ENCODE measurements at places on chromosomes 4 and X.

DNA sequence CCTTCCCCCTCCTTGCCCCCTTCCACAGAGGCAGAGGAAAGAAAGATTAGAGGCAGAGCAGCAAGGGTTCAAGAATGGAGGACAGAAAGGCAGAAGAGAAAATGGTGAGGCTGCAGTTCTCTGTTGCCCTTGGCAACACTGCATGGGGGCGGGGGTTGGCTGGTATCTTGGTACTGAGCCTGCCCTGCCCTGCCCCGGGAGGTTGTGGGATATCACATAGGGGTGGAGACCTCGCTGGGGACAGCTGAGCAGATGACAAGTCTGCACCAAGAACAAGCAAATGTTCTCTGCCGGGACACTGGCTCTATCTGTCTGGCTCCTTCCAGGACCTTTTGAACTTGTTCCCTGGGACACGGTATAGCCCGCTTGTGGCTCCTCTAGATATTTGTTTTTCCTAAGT, 39.8 kb downstream of the NHS start:
- DNase-seq, result no peak

DNA sequence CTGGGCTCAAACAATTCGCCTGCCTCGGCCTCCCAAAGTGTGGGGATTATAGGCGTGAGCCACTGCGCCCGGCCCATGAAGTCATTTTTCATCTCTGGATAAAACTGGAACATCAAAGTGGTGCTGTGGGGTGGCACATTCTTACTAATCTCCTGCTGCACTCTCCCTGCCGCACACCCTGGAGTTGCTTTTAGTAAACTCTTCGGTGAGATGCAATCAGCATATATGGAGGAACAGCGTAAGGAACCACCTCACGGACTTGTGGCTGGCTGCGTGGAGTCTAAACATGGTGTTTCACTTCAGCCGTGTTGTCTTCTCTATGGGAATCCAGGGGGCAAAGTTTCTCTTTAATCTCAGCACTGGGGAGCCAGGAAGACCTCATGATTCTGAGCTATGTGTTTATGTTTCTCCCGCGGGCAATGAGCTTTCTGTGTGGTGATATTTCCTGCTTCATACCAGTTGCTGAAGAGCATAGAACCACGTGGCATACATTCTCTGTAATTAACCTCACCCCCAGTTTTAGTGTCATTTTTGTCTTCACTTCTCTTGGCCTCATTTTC, 2.1 kb upstream of the RHOH start:
- DNase-seq, result no peak

DNA sequence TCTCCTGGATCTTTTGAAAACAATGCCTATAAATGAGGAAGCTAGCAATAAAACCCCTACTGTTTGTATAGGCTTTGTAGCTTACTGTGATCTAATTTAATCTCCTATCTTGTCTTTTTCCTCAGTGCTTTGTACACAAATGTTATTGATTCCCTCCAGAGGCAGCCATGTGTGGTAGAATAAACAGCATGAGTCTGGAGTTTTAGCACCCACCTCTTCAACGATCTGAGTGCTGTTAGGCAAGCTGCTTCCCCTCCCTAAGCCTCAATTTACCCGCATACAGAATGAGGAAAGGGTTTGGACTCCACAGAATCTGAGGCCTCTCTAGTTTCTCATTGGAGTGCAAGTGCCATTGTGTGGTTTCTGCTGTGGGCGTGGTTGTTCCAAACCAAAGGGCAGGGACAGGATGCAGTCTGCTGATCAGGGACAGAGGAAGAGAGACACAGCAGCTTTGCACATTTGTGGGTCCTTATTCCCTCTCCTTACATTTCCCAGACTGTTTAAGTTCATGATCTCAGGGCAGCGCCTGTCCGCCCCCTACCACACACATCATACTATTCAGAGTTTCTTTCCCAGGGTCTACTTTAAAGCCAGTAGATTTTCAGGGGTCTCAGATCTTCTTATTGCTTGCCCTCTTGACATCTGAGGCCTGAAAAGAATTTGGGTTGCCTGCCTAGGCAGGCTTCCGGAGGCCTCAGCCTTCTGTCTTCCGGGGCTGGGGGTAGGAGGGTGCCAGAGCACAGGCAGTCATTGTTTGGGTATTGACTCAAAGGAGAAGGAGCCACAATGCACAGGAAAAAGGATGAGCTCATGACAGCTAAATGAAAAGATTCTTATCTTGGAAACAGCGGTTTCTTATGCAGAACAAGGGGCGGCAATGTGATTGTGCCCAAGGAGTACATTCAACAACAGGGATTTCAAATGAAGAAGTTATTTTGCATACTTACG, 114.9 kb upstream of the TEX13D start:
- no peak for DNase-seq

- DNase-seq, result no peak
Measured at GRCh38 chr4:129994715-129995114, 898.8 kb downstream of the C4orf33 start.

GRCh38 chr4:165124488-165124887, 11.8 kb upstream of the TMEM192 start:
- DNase-seq, result no peak

GRCh38 chrX:21645886-21646285, 12.2 kb downstream of the KLHL34 start:
- no peak for DNase-seq

GRCh38 chrX:153819384-153820040, 10.8 kb downstream of the PDZD4 start:
- no peak for DNase-seq

DNA sequence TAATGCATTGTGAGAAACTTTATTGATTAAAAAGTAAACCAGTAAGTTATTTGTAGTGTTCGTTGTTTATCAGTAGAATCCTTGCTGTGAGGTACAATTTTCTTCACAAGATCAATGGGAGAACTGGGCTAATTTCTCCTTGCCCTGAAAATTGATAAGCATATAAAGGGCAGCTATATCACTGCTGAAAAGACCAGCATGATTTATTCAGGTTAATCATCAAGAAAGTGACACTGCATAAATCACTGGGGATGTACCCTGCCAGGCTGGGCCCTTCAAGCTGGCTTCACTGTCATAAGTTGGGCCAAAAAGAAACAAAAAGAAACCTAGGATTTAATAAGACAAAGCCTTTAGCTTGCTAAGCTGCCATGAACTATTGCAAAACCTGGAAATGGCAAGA, 746.7 kb downstream of the STPG2 start:
- DNase-seq, result no peak

- no peak for DNase-seq
Measured at GRCh38 chrX:130079824-130080406, 30.4 kb downstream of the ELF4 start.

GRCh38 chrX:129522184-129523078, 859 bp downstream of the SMARCA1 start:
- DNase-seq, result no peak

DNA sequence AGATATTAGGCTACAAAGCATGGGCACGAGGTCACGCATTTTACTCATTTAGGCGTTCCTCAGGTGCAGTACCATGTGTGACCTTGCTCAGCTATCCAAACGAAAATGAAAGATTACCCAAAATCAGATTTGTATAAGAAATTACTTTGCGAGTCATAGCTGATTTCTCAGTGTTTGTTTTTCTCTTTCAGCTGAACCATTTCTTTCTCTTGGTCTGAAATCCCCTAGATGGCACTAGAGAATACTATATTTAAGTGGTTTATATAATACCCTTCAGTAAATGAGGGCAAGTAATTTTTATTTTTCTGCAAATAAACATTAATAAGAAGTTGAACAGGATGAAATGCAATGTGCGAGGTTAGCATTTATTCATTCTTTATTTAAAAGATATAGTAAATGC, 496.6 kb downstream of the STIM2 start:
- DNase-seq, result no peak

DNA sequence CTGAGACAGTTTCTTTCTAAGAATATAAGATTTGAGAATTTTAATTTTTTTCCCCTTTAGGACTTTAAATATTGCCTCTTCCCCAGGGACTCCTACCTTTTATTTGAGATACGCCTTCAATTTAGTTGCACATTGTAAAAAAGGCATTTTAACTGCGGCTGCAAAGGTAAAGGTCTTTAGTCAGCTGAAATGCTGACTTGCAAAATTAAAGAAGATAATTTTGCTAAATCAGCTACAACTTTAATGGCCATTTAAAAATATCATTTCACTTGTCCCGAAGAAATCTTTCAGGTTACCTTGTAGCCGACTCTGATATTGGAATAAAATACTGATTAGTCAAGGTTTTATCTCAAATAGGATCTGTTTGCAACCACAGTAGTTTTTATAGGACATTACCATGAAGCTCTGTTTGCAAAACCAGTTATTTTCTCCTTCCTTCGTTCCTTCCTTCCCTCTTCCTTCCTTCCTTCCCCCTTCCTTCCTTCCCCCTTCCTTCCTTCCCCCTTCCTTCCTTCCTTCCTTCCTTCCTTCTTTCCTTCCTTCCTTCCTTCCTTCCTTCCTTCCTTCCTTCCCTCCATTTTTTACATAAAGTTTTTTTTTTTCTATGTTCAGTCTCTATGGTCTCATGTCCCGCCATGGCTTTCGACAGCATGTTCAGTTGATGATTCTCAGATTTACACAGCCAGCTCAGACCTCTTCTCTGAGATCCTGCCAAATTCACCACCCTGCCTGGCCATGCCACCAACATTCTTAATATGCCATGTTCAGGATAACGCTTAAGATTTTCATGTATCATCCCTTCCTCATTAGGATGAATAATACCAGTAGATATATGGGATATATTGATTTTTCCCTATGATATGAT, 405.4 kb upstream of the PRKX start:
- no peak for DNase-seq

DNA sequence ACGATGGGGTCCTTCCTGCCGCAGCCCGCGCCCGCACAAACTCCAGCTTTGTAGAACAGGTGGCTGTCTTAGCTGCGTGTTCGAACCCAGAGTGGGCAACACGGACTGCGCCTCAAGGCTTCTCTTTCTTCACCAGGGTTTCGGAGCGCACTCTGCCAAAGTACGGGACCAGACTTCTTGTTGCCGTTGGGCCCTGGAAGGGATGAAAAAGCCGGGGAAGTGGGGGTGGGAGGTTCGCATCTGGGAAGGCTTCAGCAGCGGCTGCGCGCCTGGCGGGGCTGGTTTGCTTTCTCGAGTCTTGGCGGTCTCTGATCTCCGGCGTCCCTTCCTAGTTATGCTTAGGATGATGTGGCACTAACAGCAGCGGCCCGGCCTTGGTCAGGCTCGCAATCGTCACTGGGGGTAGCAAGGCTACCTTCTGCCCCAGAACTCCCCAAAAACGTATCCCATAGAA, 673 bp downstream of the PARM1 start:
- no peak for DNase-seq

DNA sequence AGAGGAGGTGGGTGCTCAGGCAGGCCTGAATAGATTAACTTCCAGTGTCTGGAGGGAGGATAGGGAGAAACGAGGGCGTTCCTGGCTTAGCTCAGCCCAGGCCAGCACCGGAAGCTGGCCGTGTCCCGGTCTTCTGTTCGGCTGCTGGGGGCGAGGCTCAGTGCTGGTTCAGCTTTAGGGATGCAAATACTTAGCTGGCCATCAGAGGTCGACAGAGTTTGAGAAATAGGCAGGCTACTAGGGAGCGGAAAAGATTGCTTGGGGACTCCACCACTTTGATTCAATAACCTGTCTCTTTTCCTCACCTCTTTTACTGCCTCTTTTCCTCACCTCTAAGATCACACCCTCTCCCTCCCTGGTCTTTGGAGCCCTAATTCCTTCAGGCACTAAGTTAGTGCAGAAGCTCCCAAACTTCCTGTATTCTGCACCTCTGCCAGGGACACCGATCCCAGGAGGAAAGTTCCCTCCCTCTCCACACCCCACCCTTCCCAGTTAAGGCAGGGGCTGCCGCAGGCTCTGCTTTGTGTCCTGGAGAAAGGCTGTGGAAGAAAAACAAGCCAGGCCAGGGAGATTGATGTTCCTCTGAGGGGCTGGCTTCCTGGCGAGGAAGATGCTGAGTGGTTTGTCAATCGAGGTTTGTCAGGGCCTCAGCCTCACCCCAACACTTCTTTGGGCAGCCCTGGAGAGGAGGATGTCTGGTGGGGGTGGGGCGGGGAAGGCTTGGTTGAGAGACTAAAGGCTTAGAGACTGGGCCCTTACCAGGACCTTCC, 6.0 kb upstream of the EFNB1 start:
- no peak for DNase-seq

GRCh38 chrX:102765217-102765616, 44.7 kb downstream of the GPRASP3 start:
- DNase-seq, result no peak

- no peak for DNase-seq
Measured at GRCh38 chr4:3745886-3746656, 20.1 kb upstream of the ADRA2C start.

DNA sequence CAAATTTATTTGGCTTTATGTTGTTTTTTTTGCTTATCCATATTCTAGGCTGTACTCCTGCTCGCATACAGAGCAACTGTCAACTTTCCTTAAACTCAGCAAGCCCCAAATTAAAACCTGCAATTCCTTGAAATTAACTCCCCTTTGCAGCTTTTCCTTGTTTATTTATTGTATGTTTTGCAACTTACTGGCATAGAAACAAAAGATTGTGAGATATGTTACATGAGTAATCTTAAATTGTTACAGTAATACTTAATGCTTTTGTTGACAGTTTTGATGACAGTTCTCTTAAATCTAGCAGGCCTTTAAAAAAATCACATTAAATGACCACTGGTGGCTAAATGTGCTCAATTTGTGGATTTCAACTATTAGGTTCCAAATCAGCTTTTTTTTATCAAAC, 4.5 kb downstream of the DDX3X start:
- no peak for DNase-seq

DNA sequence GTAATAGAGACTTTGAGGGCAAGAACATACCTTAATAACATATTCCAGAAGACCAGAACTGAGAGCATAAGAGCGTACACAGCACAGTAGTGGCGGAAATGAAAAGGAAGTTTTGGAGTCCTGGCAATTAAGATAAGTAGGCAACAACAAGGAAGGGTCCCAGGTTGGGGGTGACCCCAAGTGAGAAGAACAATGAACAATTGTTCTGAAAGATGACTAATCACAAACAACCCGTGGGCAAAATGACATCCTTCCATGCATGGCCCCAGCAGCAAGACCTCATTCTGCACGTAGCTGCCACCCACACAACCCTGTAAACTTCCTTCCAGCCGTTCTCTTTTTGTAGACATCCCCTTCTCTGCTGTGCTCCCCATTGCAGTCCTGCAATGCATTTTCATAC, 384.4 kb upstream of the PABPC4L start:
- no peak for DNase-seq

DNA sequence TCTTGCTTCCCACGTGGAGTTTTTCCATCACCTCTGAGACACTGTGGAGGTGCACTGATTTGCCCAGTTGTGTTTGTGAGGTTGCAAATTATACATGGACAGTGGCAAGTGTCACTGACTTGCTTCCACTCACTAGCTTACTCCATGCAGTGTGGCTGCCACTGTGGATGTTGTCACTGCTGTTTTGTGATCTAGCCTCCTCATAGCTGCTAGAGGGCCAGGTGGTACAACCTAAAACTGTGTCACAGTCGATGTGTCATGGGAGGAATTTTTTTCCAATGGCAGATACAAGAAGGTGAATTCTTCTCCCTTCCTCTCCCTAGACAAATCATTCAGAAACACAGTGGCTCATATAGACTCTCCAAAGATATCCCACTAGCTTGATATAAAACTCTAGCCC, 37.5 kb upstream of the TMPRSS11F start:
- DNase-seq, result no peak

- DNase-seq, result no peak
Measured at GRCh38 chr4:40099010-40099409, 42.4 kb downstream of the N4BP2 start.

All from stimulated activated CD8-positive, alpha-beta memory T cell treated with anti-CD3 and anti-CD28 coated beads, Interleukin-7, amount 100 ng/mL, for 1 hour (primary cell).